ENCODE measurements at places on chromosomes 4 and X. TPM values are rescaled to one million over a fixed set of nuclear protein-coding genes. Genes with fewer than 3 reads are reported as not detected.

SLC10A4 gene
- 0.21 TPM for total RNA-seq

PLXNB3 gene
- total RNA-seq = 1.0 TPM

NPY1R gene
- total RNA-seq = 1.0 TPM

ITIH6 gene
- total RNA-seq = 0.20 TPM

LRAT gene
- 0.58 TPM for total RNA-seq

HPSE gene
- total RNA-seq = 8.3 TPM

UGT8 gene
- total RNA-seq = 9.9 TPM

RTL5 gene
- total RNA-seq = 7.3 TPM

HMGN5 gene
- 5.3 TPM for total RNA-seq

GATA1 gene
- 0.43 TPM for total RNA-seq

TGIF2LX gene
- total RNA-seq = not detected

EDA2R gene
- total RNA-seq = 0.23 TPM

DNAAF6 gene
- total RNA-seq = 4.9 TPM

NR3C2 gene
- total RNA-seq = 19.5 TPM
